ENCODE measurements at places on chromosomes 16 and 17.

DNA sequence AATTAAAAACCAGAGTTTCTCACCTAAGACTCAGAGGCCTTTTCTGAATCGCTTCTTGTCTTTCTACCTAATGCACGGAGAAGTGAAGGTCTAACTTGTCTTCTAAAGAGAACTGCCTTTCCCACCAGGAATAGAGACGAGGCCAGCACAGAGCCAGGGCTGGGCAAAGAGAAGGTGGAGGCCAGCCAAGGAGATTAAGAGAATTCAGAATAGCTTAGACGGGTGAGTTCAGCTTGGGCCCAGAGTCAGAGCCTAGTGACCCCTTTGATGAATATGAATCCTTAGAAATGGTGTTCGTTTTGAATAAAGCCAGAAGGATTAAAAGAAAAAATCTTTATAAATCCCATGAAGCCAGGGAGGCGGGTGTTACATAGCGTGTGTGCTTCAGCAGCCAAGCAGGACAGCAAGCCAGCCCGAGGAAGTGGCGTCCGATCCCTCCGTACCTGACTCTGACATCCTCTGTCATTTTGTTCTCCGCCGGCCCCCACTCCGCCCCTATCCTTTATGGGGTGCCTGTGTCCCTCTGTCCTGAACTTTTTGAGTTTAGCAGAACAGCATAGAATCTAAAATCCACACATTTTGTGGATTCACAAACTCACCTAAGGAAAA is 7.4 kb downstream of the GSG1L2 start:
- ATAC-seq, result no peak

- ATAC-seq, result no peak
Measured at GRCh38 chr17:67617304-67617899, 100.3 kb upstream of the NOL11 start.

DNA sequence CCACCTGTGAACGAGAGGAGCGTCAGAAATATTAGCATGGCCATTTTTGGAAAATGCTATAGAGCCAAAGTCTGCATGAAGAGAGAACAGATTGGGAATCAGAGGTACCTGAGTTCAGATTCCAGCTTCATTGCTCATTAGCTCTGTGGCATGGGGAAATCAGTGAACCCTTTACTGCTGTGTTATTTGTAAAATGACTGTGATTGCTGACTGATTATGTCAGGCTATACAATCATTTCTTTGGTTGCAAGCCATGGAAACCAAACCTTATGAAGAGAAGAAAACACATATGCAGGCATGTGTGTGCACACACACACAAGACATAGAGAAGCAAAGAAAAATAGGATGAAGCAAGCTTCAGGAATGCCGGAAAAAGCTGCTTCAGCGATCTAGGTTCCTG is 101.4 kb upstream of the HSBP1 start:
- no peak for ATAC-seq

- ATAC-seq, result no peak
Measured at GRCh38 chr16:46785076-46785845, 37.1 kb upstream of the MYLK3 start.

- ATAC-seq, result no peak
Measured at GRCh38 chr17:14209215-14209614, 27.4 kb downstream of the CDRT15 start.

DNA sequence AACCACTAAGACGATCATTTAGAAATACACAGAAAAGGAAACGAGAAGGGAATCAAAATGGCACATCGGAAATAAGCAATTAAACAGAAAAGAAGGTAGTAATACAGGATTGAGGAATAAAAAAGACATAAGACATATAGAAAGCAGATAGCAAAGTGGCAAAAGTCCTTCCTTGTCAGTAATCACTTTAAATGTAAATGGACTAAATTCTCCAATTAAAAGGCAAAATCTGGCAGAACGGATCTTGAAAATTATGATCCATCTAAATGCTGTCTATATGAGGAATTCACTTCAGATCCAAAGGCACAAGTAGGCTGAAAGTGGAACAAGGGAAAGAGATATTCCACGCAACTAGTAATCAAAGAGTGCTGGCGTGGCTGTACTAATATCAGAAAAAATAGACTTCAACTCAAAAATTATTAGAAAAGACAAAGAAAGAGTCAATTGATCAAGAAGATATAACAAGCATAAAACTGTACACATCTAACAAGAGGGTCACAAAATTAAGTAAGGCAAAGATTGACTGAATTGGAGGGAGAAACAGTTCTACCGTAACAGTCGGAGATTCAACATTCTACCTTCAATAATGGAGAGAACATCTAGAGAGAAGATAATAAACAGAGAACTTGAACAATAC is 36.8 kb upstream of the METRNL start:
- no peak for ATAC-seq

All from SK-N-SH treated with all-trans-retinoic acid at 6 μM for 48 hours (cell line).